NCI-H1092 (cell line): ENCODE measurements at places on chromosomes 2 and 18.

DNA sequence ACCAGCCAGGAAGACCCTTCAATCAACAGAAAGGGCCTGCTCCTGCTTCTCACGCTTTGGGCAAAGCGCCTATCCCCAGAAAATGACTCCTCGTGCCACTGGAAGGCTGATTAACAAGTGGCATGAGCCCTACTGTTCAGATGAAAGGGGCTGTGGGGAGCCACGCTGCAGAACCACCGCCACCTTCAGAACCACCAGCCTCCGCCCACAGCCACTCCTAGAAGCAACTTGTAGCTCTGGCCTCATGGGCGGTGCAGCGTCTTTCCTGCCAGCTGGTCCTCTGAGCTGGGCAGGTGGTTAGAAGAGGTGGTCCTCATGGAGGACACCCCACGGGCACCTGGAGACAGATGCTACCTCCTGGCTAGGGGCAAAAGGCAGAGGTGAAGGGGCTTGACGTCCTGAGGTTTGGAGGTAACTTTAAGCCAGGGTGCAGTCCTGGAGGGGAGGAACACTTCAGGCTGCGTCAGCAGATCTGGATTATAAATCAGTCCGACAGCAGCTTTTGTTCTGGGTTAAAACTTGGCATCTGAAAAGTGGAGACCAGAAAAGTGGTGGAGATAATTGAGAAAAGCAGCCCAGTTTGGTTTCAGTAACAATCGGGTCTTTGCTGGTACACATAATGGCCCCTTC, 861 bp upstream of the SEMA4C start:
- no peak for DNase-seq

DNA sequence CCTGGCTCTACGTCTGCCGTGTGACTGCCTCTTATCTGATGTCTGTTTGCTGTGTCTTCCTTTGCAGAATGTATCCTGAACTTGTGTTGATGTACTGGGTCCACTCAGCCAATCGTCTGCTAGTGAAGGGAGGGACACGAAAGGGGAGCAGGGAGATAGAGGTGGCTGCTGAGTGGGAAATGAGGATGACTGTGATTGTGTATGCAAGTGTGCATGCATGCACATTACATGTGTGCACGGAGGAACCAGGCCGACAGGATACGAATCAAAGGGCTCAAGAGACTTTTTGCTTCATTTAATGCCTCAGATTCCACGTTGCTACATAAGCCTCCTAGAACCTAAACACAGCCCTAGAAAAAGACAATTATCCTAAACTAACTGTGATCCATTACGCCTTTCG, 111.2 kb downstream of the TFCP2L1 start:
- no peak for DNase-seq

DNA sequence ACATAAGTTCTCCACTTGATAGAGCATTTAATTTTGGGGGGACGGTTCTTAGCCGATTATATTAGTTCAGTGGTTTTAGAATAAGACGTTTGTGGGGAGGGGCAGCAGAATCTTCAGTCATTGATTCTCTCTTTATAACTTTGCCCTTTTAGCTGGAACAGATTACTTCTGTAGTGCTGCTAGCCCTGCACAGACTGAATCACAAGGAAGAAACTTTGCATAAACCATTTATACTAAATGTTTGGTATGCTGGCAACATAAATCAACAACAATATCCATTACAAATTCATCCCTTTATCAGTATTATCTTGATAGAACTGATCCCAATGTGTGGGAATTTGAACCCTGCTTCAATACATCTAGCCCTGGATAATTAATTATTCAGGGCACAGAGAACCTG, 112.2 kb downstream of the GPD2 start:
- no peak for DNase-seq

DNA sequence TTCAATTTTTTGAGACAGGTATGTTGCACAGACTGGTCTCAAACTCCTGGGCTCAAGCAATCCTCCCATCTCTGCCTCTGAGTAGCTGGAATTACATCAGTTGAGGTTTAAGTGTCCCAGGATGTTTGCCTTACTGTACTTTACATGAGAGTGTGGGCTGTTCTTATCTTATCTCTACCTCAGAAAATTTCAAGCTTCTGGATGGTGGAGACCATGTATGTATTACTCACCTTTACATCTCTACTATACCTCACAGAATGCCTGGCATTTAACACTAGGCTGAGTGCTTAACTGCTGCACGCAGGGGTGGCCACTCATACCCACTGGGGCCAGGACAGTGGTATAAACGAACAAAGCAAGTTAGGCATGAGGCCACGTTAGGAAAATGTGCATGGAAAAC, 272.0 kb upstream of the RAB12 start:
- DNase-seq = no peak

DNA sequence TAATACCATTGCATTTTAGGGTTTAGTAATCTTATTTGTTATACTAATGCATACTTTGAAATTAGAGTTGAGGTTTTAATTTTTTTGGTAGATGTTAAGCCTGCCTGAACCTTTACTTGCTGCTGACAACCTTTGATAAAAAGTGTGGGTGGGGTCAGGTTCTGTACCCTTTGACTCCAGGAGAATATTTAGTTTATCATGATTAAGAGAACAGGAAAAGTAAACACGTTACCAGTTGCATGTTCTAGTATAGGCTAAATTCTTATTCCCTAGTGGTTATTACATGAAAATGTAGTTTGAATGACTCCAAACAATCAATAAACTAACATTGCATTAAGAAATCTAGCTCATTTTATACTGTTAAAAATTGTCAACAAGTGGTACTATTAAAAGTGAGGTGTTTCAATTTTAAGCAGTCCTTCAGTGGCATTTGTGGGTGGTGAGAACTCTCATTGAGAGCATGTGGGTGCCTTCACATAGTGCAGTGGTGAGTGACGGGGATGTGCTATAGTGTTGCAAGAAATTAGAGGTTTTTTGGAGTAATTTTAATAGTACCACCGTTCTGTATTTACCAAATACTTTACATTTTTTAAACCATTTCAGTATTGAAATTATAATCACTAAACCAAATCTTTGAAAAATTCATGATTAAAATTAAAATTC, 29.9 kb downstream of the PHLPP1 start:
- DNase-seq = no peak

GRCh38 chr2:64808754-64809153, 155.0 kb upstream of the SERTAD2 start:
- no peak for DNase-seq

DNA sequence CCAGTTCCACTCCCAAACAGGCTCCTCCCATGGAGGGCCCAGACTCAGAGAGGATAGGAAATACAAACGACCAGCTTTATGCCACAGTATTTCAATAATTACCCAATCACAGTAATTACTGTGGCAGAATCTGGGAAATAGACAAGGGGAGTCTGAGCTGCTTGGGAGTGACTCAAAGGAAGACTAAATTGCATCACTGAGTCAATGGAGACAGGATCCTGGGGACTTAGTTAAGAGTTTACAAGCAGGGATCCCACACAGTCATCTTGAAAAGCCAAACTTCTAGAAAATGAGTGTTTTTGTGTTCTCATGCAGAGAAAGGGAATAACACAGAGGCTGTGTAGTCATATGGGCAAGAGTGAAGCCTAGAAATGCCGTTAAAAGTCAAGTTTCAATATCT, 1142.1 kb downstream of the CNTNAP5 start:
- DNase-seq = no peak

DNA sequence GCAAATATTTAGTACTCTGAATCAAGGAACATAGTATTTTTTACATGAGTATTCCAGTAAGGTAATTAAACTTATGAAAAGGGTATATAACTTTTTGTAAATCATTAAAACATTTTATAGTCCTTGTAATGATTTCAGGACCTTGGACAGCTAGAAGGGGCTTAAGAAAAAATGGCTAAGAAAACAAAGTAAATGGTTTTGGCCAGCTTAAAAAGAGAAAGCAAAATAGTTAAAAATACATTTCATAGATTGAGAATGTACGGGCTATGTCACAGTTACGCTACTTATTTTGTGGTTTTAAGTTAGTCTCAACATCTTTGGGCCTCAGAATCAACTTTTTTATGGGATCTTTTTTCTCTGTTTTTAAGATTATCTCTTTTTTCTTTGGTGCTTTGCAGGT, 26.7 kb downstream of the POLI start:
- no peak for DNase-seq

DNA sequence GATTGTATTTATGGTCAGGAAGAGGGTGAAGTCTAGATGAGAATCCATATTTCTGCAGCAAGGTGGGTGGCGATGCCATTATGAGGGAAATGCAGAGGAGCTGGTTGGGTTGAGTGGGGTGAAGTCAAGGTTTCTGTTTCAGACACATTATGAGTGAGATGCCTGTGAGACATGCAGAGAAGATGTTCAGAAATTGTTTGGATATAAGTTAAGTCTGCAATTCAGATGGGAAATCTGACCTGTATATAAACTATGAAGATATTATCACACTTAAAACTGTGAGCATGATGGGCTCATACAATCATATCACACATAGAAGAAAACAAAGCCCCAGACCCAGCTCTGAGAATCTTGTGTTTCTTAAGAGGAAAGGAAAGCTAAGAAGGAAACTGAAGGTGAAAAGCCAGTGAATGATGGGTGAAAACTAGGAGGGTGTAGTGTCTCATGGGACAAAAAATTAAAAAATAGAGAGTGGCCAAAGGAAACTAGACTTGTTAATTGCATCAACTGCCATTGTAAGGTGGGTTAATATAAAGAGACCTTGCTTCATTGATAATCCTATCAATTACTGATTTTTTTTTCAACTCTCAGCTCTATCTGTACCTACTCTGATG, 14.2 kb downstream of the GALNT5 start:
- no peak for DNase-seq

DNA sequence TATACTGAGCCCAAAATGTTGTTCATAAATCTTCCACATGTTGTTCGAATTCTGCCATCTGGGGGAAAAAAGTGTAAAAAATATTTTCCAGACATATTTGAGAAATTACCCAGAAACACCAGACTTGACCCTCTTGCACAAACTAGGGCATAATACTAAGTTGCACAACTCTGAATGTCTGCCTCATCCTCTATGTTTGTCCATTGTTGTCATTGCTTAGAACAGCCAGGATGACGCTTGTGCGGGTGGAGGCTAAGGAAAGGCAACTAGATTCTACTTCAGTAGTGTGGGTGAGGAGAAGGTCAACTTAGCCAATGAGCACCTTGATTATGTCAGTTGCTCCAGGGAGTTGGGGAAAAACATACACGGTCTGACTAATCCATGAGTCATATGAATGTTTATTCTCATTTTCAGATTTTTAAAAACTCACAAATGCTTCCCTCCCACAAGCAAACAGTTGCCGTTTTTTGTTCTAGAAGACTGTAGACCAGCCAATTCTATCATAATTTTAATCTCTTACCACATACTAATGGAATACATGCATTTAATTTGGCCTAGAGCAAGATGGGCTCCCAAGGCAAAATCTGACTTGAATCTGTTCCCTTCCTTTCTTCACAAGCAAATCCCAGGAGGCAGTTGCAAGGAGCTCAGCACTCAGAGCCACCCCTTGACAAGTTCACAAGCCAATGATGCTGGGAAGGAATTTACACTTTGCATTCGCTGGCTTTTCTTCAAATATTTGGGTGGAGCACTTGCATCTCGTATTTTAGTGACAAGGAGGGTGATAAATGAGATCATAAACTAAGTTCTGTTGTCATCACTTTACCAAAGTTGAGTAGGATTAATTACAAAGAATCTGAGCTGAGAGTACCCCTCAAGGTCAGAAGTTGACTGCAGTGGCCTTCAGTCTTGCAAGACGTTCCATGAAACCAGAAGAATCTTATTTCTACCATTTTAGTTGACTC, 163.2 kb upstream of the TWIST2 start:
- DNase-seq = no peak

GRCh38 chr2:192499476-192499875, 304.7 kb upstream of the TMEFF2 start:
- no peak for DNase-seq

DNA sequence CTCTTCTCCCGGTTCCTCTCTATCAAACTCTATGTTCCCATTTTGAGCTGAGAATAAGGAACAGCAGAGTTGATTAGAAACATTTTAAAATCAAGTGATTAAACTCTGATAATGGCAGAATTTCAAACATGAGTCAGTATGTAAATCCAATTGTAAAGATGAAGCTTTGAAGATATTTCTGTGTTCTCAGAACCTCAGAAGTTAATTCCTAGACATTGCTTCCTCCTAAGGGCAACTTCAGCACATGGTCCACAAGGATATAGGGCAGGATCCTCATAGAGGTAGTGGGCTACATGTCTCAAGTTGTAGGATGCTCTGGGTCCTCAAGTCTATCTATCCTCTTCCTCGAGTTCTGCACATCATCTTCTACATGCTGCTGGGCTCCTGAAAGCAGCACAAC, 46.3 kb downstream of the QPCT start:
- DNase-seq = no peak

- DNase-seq = no peak
Observed at GRCh38 chr2:15725782-15726112, 134.1 kb downstream of the DDX1 start.

DNA sequence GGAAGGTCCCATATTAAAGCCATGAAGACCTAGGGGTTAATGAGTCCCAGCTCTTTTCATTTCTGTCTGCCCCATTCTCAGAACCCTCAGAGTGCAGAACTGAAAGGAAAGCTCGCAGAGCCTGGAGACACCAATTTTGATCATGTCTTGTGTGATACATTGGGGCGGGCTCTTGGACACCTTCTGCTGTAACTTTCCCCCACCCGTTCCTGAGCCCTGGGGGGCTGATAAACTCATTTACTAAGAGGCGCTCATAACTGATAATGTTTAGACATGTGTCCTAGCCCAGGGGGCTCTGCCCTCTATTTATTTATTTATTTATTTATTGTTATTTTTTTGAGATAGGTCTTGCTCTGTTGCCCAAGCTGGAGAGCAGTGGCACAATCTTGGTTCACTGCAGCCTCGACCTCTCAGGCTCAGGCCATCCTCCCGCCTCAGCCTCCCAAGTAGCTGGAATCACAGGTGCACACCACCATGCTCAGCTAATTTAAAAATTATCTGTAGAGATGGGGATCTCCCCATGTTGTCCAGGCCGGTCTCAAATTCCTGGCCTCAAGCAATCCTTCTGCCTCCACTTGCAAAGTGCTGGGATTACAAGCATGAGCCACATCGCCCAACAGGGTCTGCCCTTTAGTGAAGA, 72.4 kb upstream of the HAAO start:
- DNase-seq = no peak

- peak; percentile 13 for DNase-seq
Observed at GRCh38 chr2:14866736-14867352, 234.3 kb downstream of the LRATD1 start.

- DNase-seq = no peak
Observed at GRCh38 chr2:53114582-53114981, 653.0 kb upstream of the CHAC2 start.

DNA sequence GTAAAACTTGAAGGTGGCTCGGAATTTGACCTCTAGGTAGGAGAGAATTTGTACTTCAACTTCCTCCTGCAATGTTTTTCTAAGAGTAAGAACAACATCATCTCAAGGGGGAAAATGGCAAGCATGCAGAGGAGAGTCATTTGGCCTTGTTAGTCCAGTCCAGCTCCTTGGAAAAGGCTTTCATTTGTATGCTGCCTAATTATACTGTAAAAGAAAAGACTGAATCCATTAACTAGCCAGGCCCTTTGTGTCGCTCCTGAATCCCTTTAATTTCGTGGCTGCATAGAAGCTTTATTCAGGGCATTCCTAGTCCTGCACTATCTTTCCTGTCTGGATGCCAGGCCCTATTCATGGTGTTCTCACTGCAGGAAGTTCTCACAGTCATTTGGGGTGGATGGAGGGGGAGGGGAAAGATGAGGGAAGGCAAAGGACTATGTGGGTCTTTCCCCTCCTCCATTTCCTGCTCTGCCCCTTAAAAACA, 36.0 kb downstream of the PHLPP1 start:
- DNase-seq = no peak
